ENCODE measurements at places on chromosomes 5 and 9.

- no peak overlapping the region for H3K4me3 ChIP-seq
- no peak overlapping the region for H3K27ac ChIP-seq
- DNase-seq, result peak; percentile 19
Measured at GRCh38 chr5:151022511-151023018, 2.2 kb downstream of the GPX3 start.

DNA sequence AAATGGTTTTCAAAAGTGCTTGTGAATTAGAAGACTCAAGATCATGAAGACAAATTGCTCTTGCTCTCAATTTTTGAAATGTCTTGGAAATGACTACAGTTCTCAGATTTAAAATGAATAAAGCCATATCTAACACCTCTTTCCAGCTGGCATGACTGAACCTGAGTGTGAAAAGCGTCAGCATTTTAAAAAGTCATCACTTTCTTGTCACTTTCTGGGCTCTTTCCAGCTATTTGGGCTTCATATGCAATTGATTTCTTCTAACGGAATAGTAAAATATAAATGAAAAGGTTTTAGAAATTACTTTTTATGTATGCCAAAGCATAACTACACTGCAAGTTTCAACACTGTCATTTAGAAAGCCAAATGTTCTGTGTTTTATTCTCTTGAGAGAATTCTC is 2.3 kb downstream of the GPR21 start:
- H3K36me3 ChIP-seq, result 0 out of 2 replicates have a peak, but pooled peaks cover 7% of the 10 kb centered on the region
- H3K4me1 ChIP-seq, result no peaks in the 10 kb centered on the region
- no peak overlapping the region for H3K4me3 ChIP-seq
- no peaks in the 10 kb centered on the region for H3K27me3 ChIP-seq
- no peak for DNase-seq

DNA sequence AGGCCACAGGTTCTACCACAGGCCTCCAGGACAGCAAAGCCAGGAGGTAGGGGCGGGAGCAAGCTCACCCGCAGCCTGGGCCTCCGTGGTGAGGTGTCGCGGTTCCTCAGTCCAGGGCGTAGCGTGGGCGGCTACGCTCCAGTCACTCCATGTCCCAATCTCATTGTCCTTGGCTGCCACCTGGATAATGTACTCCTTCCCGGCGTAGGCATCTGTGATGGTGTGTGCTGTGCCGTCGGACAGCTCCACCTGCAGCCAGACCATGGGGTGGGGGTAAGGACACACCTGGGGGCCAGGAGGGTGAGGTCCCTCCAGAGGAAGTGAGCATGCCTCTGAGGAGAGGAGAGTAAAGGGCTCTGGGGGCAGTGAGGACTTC is 29.8 kb upstream of the ENHO start:
- no peak overlapping the region for H3K4me3 ChIP-seq
- DNase-seq, result no peak
- no peaks in the 10 kb centered on the region for H3K4me1 ChIP-seq
- H3K36me3 ChIP-seq, result no peaks in the 10 kb centered on the region
- no peak overlapping the region for H3K27ac ChIP-seq
- peaks cover 60% of the 10 kb centered on the region for H3K27me3 ChIP-seq

GRCh38 chr5:81361600-81361999 is 32.3 kb downstream of the ACOT12 start:
- DNase-seq, result no peak
- no peak overlapping the region for H3K4me3 ChIP-seq
- H3K27me3 ChIP-seq, result no peaks in the 10 kb centered on the region
- H3K36me3 ChIP-seq, result no peaks in the 10 kb centered on the region
- H3K27ac ChIP-seq, result no peak overlapping the region
- no peaks in the 10 kb centered on the region for H3K4me1 ChIP-seq

- H3K36me3 ChIP-seq, result no peaks in the 10 kb centered on the region
- H3K4me1 ChIP-seq, result no peaks in the 10 kb centered on the region
- no peak for DNase-seq
- H3K27me3 ChIP-seq, result no peaks in the 10 kb centered on the region
- no peak overlapping the region for H3K27ac ChIP-seq
Measured at GRCh38 chr5:82817897-82818676, 259.1 kb downstream of the TMEM167A start.

GRCh38 chr5:157459715-157460599 is at the start of gene NIPAL4:
Gene NIPAL4 (plus strand): TSS chr5:157460213. CDS start chr5:157460321, 108 bp downstream.
- peak within 1 kb of the TSS; percentile 47 for H3K4me3 ChIP-seq
- peaks cover 14% of the 10 kb centered on the region for H3K4me1 ChIP-seq
- DNase-seq, result no peak
- no peaks in the 10 kb centered on the region for H3K36me3 ChIP-seq
- H3K27me3 ChIP-seq, result no peaks in the 10 kb centered on the region

GRCh38 chr5:75510417-75510835 is 1.0 kb downstream of the CERT1 start:
- H3K27ac ChIP-seq, result no peak overlapping the region
- H3K4me3 ChIP-seq, result peak overlapping the region; percentile 83
- H3K27me3 ChIP-seq, result no peaks in the 10 kb centered on the region
- no peaks in the 10 kb centered on the region for H3K36me3 ChIP-seq

DNA sequence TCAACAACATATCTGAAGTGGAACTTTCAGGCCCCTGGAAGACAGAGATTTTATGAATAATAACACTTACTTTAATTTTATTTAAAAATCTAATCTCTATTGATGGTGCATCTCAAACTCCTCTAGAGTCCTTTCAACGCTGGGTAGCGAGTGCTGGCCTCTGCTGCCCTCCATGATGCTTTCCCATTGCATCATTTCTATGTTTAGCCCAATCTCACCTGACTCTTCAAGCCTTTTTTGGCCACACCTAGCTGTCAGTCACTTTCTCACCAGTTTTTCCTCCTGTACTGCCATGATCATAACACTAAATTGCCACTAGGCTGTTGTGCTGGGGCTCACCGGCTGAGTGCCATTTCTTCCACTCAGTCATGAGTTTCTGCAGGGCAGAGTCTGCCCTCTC is 396.1 kb upstream of the DAP start:
- no peak overlapping the region for H3K27ac ChIP-seq
- H3K4me3 ChIP-seq, result no peak overlapping the region
- peaks cover 96% of the 10 kb centered on the region for H3K27me3 ChIP-seq

DNA sequence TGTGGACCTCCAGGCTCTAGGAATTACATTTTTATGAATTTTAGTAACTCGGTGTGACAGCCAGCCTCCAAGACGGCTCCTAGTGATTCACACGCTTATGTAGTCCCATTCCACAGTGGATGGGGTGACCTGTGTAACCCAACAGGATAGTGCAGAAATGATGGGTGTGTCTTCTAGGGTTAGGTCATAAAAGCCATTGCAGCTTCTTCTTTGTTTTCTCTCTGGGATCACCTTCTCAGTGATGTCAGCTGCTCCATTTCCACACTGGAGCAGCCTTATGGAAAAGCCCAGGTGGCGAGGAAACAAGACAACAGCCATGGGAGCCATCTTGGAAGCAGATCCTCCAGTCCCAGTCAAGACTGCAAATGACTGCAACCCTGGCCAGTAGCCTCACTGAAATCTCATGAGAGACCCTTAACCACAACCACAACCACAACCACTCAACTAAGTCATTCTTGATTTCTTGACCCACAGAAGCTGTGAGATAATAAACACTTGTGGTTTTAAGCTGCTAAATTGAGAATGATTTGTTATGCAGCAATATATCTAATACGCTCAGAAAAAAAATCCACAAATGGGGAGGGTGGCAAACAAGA is 5.1 kb upstream of the GNPDA1 start:
- H3K27me3 ChIP-seq, result no peaks in the 10 kb centered on the region
- no peak overlapping the region for H3K27ac ChIP-seq
- no peak overlapping the region for H3K4me3 ChIP-seq
- H3K36me3 ChIP-seq, result no peaks in the 10 kb centered on the region

- H3K27ac ChIP-seq, result peak overlapping the region; percentile 96
- H3K36me3 ChIP-seq, result no peaks in the 10 kb centered on the region
- H3K4me3 ChIP-seq, result peak overlapping the region; percentile 26
- H3K27me3 ChIP-seq, result no peaks in the 10 kb centered on the region
- H3K4me1 ChIP-seq, result peaks cover 43% of the 10 kb centered on the region
- DNase-seq, result no peak
Measured at GRCh38 chr9:86722706-86723075, 224.6 kb downstream of the GAS1 start.

- no peaks in the 10 kb centered on the region for H3K4me1 ChIP-seq
- H3K27ac ChIP-seq, result no peak overlapping the region
- no peak for DNase-seq
- no peaks in the 10 kb centered on the region for H3K27me3 ChIP-seq
Measured at GRCh38 chr9:1179366-1179765, 129.2 kb downstream of the DMRT2 start.

DNA sequence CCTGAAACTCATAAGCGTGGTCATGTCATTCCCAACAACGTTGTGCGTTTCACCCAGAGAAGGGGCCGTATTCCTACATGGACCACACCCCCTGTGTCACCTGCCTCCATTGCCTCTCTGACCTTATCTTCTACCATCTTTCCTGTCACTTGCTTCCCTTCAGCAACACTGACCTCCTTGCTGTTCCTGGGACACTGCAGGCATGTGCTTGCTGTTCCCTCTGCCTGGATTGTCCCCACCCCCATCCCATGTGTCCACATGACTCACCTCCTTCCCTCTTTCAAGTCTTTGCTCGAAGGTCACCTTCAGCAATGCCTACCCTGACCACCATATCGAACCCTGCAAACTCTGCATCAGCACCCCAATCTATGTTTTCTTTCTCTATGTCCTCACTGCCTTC is 133.2 kb upstream of the ZNF618 start:
- H3K27me3 ChIP-seq, result peaks cover 60% of the 10 kb centered on the region
- H3K36me3 ChIP-seq, result no peaks in the 10 kb centered on the region
- H3K4me1 ChIP-seq, result no peaks in the 10 kb centered on the region

DNA sequence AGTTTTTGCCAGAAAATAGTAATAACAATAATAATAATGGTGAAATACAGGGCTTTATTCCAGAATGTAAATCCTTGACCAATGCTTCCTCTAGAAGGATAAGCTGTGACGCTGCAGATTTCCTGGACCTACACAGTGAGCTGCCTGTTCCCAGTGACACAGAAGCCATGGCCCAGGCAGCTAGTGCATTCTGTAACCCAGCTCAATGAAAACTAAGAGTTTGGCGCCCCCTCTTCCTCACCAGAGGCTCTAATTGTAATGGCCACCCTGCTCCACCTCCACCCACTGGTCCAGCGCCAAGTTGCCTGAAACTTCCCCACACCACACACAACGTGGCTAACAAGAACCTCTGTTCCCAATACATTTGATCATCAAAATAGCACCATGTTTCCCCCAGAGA is 248.1 kb downstream of the CETN3 start:
- H3K4me3 ChIP-seq, result no peak overlapping the region
- DNase-seq, result peak; percentile 7
- no peaks in the 10 kb centered on the region for H3K36me3 ChIP-seq
- H3K27me3 ChIP-seq, result no peaks in the 10 kb centered on the region
- H3K4me1 ChIP-seq, result no peaks in the 10 kb centered on the region
- H3K27ac ChIP-seq, result no peak overlapping the region

- H3K4me1 ChIP-seq, result no peaks in the 10 kb centered on the region
- DNase-seq, result no peak
- peaks cover 5% of the 10 kb centered on the region for H3K27me3 ChIP-seq
- H3K36me3 ChIP-seq, result no peaks in the 10 kb centered on the region
- H3K27ac ChIP-seq, result no peak overlapping the region
Measured at GRCh38 chr9:130276121-130276520, 10.6 kb downstream of the HMCN2 start.

- H3K27ac ChIP-seq, result no peak overlapping the region
- no peaks in the 10 kb centered on the region for H3K4me1 ChIP-seq
Measured at GRCh38 chr5:111116550-111116949, 24.4 kb downstream of the WDR36 start.

- H3K4me3 ChIP-seq, result no peak overlapping the region
- no peaks in the 10 kb centered on the region for H3K4me1 ChIP-seq
- H3K36me3 ChIP-seq, result no peaks in the 10 kb centered on the region
- DNase-seq, result no peak
- no peaks in the 10 kb centered on the region for H3K27me3 ChIP-seq
- no peak overlapping the region for H3K27ac ChIP-seq
Measured at GRCh38 chr9:27722866-27723265, 149.6 kb upstream of the C9orf72 start.

GRCh38 chr9:24652181-24652580 is 106.5 kb upstream of the IZUMO3 start:
- H3K4me1 ChIP-seq, result no peaks in the 10 kb centered on the region
- no peak overlapping the region for H3K4me3 ChIP-seq
- H3K27me3 ChIP-seq, result no peaks in the 10 kb centered on the region
- no peaks in the 10 kb centered on the region for H3K36me3 ChIP-seq
- no peak overlapping the region for H3K27ac ChIP-seq
- no peak for DNase-seq

GRCh38 chr5:131538177-131538593 is 96.8 kb downstream of the RAPGEF6 start:
- H3K4me1 ChIP-seq, result peaks cover 15% of the 10 kb centered on the region
- no peak overlapping the region for H3K4me3 ChIP-seq
- no peaks in the 10 kb centered on the region for H3K27me3 ChIP-seq

DNA sequence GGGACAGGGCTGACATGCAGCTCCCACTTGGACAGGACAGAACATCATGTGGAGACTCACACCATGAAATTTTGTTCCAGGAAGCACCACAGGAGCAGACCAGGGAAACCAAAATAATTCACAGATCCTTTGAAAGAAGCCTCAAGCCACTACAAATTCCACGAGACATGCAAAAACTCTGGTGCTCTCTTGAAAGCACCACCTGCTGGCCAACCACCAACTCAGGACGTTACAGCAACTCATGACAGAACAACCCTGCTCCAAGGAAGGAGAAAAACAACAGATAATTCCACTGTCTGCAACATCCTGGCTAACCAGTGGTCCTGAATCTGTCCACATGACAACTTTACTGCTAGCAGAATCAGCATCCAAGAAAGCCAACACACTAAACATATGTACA is 516.0 kb downstream of the SPATA31D1 start:
- H3K27ac ChIP-seq, result no peak overlapping the region
- no peak overlapping the region for H3K4me3 ChIP-seq
- no peaks in the 10 kb centered on the region for H3K36me3 ChIP-seq
- DNase-seq, result no peak
- no peaks in the 10 kb centered on the region for H3K27me3 ChIP-seq
- H3K4me1 ChIP-seq, result no peaks in the 10 kb centered on the region

DNA sequence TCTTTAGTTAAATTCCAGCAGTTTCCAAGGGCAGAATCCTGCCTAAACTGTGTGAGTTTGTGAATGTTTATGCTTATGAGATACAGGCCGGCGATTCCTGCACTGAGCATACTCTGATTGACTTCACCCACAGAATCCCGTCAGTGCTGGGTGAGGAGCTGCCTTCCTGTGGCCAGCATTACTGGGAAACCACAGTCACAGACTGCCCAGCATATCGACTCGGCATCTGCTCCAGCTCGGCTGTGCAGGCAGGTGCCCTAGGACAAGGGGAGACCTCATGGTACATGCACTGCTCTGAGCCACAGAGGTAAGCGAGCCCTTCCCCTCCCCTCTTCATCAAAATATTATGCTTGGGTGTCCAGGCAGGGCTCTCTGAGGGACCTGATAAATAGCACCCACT is 103.7 kb downstream of the CMYA5 start:
- no peak overlapping the region for H3K4me3 ChIP-seq
- no peaks in the 10 kb centered on the region for H3K27me3 ChIP-seq
- no peak overlapping the region for H3K27ac ChIP-seq
- no peaks in the 10 kb centered on the region for H3K36me3 ChIP-seq

GRCh38 chr5:1171340-1171941 is 30.0 kb upstream of the SLC6A19 start:
- DNase-seq, result peak; percentile 53
- no peaks in the 10 kb centered on the region for H3K4me1 ChIP-seq
- H3K4me3 ChIP-seq, result no peak overlapping the region
- H3K27me3 ChIP-seq, result peaks cover 68% of the 10 kb centered on the region
- H3K27ac ChIP-seq, result no peak overlapping the region
- no peaks in the 10 kb centered on the region for H3K36me3 ChIP-seq
